Stimulated activated CD8-positive, alpha-beta memory T cell treated with anti-CD3 and anti-CD28 coated beads, Interleukin-7, amount 100 ng/mL, for 24 hours (primary cell): ENCODE measurements at places on chromosomes 7 and 10.

DNA sequence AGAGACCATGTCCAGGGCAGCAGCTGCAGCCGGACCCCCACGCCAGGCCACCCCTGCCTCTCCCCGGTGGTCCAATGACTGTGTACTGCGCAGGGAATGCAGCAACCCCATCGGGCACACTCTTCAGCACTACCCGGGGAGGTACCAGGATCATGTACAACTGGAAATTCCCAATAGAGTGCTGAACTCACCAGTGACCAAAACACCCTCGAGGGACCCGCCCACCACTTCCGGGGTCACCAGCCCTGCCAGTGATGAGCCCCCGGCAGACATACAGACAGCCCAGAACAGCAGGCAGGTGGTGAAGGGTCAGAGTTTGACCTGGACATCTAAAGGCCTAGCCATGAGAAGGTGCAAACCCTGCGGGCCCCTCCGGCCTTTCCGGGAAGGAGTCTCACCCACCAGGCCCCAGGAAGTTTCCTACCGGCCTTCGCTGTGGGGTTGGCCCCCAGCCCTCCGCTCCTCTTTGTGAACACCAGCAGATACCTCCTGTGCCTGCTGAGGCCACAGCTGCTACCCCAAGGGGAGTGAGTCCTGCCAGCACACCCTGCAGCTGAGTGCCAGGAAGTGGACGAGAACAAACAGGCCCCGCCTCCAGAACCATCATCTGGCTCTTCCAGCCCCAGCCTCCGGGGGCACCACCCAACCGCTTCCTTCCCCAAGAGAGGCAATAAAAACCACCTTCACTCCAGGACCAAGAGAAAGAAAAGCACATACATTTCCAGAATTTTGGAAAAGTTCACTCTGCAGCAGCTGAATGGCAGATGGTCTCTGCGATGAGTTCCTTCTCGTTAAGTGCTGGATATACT lies 5.0 kb upstream of the ANKRD61 start:
- peak; percentile 22 for DNase-seq

DNA sequence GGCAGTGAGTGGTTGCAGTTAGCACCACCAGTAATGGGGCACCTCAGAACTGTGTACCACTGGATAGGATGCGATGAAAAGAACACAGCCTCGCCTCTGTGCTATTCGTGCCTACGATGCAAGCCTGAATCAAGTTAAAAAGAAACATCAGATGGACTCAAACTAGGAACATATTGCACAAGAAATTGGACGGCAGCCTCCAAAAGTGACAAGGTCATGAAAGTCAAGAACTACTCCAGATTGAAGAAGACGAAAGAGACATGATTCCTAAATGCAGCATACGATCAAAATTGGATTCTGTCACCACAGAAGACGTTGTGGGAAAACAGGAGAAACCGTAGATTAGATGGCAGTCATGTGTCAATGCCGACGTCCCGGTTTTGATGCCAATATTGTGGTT lies 648.1 kb upstream of the FOXK1 start:
- no peak for DNase-seq

GRCh38 chr7:142954680-142955268 lies 7.4 kb downstream of the KEL start:
- no peak for DNase-seq

- DNase-seq: no peak
These were observed 990 bp downstream of the ZNF467 start for GRCh38 chr7:149772241-149772955.

GRCh38 chr7:131008840-131009711 lies 275.1 kb upstream of the KLF14 start:
- no peak for DNase-seq

DNA sequence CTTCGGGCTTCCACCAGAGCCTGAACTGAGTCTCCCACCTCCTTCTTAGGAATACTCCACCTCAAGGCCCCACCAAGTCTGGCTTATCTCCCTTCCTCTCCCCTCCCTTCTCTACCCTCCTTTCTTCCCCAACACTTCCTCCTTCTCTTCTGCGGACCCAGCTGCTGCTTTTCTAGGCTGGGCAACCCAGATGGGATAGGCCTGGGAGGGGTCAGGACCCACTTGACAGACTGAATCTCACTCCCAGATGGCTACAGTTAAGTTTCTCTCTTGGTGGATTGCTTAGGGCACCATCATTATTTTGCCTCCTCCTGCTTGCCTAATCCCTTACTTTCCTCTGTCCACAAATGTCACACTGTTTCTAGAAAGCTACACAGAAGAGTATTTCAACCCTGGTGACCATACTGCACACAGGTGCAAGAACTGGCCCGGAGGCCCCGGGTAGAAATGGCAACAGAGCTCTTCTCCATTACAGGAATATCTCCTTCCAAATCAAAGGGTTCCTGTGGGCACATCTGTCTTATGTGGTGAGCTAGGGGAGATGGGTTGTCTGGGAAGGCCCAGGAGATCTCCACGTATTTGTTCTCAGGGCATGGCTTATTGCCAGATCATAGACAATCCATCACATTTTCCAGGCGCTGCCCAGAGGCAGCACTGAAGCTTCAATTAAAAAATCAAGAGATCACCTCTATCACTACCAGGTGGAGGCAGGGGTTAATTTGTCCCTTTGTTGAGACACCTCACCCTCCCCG lies 5.1 kb upstream of the HOXA11 start:
- DNase-seq: no peak

DNA sequence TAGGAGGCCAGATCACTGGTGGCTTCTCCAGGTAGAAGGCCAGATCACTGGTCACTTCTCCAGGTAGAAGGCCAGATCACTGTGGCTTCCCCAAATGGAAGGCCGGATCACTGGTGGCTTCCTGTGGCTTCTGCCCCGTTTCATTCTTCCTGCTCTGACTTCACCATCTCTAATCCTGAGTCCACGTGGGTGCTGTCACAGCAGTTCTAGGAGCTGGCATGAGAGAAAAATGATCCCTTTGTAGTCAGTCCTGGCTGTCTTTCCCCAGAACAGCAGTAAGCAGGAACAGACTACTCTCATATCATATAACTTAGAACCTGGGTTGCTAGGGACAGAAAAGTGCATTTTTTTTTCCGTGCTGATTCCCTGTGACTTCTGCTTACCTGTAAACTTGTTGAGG lies 90.9 kb downstream of the ACTR3B start:
- no peak for DNase-seq

- DNase-seq: no peak
These were observed 388.3 kb upstream of the ETV1 start for GRCh38 chr7:14377646-14378266.

- DNase-seq: no peak
These were observed 119.8 kb upstream of the NPVF start for GRCh38 chr7:25348104-25348503.

- DNase-seq: no peak
These were observed 8.2 kb upstream of the MTPAP start for GRCh38 chr10:30357075-30357801.

GRCh38 chr10:97590082-97590747 lies 694 bp downstream of the C10orf62 start:
- DNase-seq: no peak

DNA sequence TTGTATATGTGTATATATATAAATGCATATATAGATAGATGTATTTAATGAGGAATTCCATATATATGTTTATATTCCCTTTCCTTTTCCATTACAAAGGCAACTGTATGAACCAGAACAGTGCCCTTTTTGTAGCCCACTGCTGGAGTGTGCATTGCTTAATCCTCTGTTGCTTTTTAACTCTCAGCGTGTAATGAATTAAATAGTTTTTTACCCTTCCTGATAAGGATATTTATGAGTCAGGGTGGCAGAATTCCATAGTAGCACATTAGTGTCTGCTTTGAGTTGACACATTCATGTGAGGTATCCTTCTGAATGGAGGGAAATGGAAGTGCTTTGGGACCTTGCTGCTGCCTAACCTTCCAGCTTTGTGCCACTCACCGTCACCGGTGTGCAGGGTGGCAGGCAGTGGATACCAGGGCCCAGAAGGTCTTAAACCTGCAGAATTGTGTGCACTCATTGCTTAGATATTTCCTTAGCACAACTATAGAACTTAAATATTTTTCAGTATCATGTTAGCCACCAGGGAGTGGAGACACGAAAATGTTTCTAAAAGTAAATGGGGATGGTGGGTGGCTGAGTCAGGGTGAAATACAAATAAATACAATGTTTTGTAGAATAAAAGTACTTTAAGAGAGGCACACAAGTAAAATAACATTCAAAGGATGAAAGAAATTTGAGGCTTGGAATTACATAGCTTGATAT lies 117.9 kb downstream of the SND1 start:
- no peak for DNase-seq
